ENCODE measurements at places on chromosomes 6 and 20.

DNA sequence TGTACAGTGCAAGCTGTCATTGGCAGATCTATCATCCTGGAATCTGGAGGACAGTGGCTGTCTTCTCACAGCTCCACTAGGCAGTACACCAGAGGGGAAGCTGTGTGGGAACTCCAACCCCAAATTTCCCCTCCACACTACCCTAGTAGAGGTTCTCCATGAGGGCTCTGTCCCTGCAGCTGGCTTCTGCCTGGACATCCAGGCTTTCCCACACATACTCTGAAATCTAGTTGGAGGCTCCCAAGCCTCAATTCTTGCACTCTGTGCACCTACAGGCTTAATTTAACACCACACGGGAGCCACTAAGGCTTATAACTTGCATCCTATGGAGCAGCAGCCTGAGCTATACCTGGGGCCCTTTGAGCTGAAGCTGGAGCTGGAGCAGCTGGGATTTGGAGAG, 43.0 kb upstream of the TRIM39 start:
- no peak for DNase-seq

- DNase-seq: no peak
Measured at GRCh38 chr6:163579880-163580295, 165.4 kb downstream of the QKI start.

DNA sequence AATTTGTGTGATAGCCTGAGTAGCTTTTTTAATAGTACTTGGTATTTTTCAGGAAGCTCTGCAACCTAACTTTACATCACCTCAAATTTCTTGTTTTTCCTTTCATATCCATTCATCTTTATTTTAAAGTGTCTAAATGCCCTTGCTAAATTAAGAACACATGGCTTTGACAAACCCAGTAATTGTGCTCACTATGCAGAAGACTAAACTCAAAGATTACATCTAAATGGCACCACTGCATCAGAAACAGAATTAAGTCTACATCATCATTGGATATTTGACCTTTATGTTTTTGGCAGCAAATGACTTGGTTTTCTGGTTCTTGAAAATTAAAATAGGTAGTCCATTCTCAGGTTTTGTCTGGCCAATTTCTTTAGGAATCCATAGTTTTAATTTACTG, 69.6 kb upstream of the HDGFL1 start:
- no peak for DNase-seq

GRCh38 chr6:64712606-64713005, 994.4 kb downstream of the EYS start:
- DNase-seq: no peak

DNA sequence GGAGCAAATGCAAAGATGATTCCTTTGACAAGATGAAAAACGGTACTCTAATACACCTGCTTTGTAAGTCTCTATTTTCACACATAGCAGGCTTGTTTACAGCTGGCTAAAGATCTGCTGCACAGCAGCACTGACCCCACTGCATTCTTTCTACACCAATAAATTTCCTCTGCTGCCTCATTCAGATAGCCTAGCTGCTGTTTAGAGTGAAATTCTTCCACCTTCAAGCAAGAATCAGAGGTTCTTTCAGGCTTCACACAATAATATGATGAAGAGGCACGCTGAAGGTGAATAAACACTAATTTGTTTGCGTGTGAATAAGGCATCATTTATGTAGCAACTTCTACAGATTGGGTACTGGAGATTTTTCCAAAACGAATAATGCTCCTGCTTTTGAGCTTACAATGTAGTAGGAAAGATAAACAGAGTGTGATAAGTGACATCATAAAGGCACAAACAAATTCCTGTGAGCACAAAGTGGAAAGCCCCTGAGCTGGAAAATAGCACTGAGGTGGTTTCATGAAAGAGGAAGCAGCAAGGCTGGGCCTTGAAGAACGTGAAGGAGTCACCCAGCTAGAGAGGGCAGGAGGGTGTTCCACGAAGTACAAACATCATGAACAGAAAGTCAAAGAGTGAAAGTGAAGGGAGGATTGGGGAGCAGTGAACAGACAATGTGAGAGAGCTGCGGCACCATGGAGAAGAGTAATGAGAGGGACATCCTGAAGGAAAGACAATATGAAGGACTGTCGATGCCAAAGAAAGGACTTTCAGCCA, 543.4 kb downstream of the CD83 start:
- DNase-seq: no peak

Measured in Panc1 (cell line).